Body of pancreas (tissue), 4 donors: ENCODE measurements at places on chromosomes 3 and 15.
A peak's percentile ranks its signal among the peaks of the same experiment; 100 is the strongest.

DNA sequence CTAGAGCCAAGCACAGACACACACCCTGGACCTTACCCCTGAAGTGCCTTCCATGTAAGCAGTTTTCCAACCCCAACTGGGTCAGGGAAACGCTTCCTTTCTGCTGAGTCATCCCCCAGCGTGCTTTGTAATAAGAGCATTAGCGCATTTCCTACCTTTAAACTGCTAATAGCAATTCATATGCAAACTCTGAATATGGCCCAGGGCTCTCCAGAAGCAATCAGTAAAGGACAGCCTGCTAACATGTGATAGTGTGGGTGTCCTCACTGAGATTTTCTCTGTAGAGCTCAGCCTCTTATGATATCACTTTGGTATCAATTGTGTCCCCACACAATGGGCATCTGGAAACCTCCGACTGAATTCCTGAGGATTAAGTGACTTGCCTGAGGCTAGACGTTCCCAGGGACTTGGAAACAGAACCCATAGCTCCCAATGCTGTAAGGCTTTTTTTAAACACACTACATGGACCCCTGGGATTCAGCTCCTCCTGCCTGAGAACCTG is 5.6 kb downstream of the GABRB3 start:
- DNase-seq, result no peak

GRCh38 chr3:124276133-124276532 is 284.2 kb upstream of the ROPN1 start:
- no peak for DNase-seq

GRCh38 chr3:100630664-100631063 is 21.3 kb downstream of the ADGRG7 start:
- DNase-seq, result no peak

DNA sequence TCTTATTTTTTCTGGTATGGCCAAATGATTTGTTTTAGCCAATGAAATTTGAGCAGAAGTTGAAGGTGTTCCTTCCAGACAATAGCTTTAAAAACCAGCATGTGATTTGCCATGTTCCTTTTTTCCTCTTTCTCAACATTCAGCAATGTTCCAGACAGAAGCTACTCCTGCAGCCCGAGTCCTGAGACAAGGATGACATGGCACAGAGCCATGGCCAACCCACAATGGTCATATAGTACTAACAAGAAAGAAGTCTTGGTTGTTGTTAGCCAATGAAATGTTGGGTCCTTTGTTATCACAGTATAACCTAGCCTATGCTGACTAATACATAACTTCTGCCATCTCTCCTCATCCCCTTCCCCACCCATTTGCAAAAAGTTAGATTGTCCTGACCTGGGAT is 211.1 kb upstream of the STT3B start:
- no peak for DNase-seq

- no peak for DNase-seq
These were observed 67.6 kb downstream of the PYDC2 start for GRCh38 chr3:191528589-191528988.

- DNase-seq, result no peak
These were observed 61.8 kb downstream of the MYH15 start for GRCh38 chr3:108448593-108448992.

DNA sequence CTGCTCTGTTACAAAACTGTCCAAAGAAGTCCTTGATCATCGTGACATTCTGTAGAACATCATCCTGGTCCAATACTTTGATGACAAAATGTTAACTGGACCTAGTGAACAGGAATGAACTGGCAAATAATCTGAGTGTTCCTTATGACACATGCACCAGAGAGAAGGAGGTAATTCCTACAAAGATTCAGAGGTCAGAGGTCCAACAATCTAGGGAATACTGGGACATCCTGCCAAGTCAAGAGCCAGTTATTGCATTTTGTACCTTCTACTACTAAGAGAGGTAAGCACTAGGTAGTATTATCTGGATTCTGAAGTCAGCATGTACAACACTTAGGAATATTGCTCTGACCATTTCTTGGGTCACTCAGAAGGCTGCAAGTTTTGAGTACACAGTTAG is 20.8 kb downstream of the LZTFL1 start:
- DNase-seq, result no peak

GRCh38 chr15:74829991-74830390 is 3.6 kb downstream of the CPLX3 start:
- DNase-seq, result no peak

DNA sequence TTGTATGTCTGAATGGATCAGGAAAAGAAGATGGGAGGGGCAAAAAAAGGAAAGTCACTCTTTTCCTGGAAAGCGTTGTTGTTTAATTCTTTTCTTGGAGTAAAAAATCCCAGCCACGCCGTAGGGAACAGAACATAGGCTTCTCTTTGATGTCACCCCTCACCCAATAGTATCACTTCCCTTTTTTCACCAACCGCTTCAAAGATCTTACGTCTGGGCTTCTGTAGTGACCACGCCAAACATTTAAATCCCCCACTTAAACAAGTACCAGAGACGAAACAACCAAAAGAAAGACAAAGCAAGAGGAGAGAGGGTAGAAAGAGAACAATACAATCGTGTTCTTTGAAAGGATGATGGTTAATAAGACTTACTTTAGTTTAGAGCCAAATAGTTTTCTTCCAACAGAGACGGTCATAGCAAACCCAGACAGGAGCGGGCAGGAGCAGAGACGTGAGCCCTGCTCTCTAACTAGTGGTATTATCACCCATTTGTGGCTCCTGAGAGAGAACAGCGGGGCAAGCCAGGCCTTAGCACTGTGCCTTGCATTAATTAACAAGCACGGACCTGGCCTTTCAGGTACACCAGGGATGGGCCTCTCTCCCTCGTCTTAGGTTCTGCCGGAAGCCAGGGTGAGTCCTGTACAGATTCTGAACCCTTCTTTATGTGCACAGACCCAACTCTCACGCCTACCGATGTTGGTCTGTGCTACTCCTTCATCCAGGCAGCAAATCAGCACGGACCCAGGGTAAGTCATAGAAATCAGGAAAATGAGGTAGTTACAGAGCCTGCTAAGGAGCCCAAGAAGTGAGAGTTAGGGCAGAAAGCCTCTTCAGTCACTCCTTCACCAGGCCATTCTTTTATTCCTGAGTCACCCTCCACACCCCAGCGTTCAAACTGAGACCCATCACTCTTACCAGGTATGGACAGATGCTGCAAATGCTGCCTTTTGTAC is 28.2 kb upstream of the BCL6 start:
- no peak for DNase-seq

DNA sequence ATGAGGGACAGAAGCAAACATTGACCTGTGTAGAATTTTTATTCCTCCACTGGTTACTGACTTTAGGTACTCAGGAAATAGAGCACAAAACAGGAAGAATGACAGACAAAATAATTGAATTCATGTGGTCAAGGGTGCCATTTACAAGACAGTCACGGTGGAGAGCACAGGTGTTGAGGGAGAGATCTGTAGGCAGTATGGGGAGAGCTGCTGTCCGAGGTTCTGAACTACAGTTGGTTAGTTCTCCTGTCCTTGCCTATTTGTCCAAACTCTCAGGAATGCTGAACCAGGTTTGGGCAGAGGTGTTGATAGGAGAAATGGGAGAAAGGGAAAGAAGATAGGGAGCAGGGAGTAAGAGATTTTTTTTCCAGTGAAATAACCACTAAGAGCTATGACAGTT is 178.5 kb upstream of the ZBTB20 start:
- peak; percentile 14 for DNase-seq

- no peak for DNase-seq
These were observed 20.6 kb downstream of the MEIS2 start for GRCh38 chr15:37079726-37080125.

DNA sequence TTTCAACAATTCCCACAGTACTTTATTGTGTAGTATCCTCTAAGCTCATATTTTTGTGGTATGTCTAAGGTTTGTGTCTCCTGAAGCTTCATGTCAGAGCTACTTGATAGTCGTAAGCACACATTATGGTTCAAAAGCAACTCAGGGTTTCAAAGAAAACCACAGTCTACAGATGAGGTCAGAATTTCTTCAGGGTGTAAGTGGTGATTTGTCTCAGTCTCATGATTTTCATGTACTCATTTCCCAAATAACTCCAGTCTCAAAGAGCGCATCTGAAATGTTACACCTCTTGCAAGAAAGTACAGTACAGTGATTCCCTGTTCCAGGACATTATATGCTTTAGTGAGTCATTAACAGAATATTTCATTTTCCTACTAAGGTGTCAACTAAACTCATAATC is 47.5 kb upstream of the SSR3 start:
- no peak for DNase-seq

GRCh38 chr3:177694316-177694715 is 497.0 kb upstream of the TBL1XR1 start:
- no peak for DNase-seq

DNA sequence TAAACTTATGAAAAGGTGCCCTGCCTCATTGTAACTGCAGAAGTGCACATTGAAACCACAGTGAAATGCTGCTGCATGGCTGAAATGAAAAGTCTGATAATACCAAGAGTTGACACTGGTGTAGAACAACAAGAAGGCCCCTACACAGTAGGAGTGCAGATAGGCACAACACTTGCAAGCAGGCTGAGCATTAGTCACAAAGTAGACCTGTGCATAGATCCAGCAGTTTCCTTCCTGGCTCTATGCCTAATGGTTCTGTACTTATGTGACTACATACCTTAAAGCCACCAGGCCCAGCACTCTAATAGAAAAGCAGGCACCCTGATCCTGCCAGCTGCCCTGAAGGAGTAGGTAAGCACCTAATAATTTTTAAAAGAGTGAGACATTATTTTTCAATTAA is 41.8 kb downstream of the PRR23E start:
- no peak for DNase-seq

DNA sequence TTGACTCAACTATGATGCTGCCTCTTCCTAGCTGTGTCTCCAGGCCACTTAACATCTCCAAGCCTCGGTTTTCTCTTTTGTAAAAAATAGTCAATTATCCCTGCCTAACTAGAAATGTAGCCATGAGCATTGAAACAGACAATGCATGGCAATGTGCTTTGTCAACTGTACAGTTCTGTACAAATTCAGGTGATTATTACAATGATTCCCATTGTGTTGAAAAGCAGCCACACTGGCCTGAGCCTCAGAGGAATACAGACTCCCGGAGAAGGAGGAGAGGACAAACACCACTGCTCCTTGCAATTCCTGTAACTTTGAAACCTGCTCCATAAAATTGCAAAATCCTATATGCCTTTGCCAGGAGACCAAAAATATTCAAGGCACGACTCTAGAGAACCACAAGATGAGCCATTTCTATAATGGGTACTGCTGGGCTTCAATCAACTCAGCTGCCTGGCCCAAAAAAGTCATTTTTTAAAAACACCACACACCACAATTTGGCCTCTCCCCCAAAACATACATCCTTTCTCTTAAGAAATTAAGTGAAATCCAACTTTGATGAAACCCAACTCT is 28.6 kb downstream of the DAPK2 start:
- DNase-seq, result no peak

GRCh38 chr15:91125162-91125561 is 25.1 kb downstream of the SV2B start:
- DNase-seq, result no peak

DNA sequence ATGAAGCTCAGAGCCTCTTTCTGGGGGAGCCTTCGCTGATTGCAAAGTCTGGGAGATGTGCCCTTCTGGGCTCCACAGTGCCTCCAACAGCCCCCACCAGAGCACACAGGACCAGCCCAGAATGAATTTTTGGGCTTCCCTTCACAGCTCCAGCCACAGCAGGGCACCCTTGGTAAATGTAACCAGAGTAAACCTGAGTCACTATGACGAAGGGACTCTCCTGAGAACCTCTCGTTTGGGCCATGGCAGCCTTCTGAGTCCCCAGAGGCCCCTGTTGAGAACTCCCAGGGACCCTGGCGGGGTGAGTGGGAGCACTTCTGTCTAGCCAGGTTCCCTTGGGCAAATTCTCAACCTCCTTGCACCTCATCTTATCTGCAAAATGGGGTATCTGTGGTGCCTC is 20.8 kb downstream of the FAM3D start:
- no peak for DNase-seq

DNA sequence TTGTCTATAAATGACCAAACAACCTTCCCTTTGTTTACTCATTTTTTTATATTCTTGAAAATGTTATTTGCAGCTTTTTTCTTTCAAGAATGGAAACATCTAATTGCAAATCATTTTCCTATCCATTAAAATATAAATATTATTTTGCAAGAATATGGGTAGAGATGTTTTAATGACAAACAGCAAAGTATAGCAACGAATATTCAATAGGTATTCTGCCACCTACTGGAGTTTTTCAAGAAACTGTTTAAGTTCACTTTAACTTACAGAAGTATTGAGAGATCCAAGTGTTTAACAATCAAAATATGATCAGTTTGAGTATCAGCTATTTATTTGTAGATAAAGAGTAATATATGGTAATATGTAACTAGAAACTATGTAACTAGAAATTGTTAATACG is 6.9 kb upstream of the EOGT start:
- DNase-seq, result no peak

- no peak for DNase-seq
These were observed 5.2 kb upstream of the MPI start for GRCh38 chr15:74884428-74885223.

- DNase-seq, result no peak
These were observed 1033.9 kb downstream of the FHIT start for GRCh38 chr3:60217156-60217911.

GRCh38 chr3:13415997-13416793 is 3.9 kb downstream of the NUP210 start:
- DNase-seq, result no peak

DNA sequence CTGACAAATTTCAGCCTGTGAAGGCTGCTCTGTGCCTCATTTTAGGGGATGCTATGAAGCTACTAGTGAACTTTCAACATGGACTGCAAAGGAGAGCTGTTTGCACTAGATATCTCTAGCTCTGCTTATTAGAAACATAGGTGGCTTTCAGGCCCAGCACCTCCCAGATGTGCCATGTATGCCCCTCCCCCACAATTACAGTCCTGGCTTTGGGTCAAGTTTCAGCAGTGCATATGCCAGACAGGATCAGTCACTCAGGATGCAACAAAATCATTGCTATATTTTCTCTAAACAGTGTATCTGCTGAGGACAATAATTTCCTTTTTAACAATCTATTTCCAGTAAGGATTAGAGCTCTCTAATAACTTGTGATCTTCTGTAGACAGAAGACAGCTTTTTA is 178.8 kb upstream of the STAC start:
- no peak for DNase-seq
